ENCODE measurements at places on chromosomes 1 and 21.

GRCh38 chr1:14869187-14869586, 270.7 kb downstream of the KAZN start:
- no peak for DNase-seq

- DNase-seq: no peak
These were observed 24.2 kb upstream of the KLHDC8A start for GRCh38 chr1:205380882-205381281.

DNA sequence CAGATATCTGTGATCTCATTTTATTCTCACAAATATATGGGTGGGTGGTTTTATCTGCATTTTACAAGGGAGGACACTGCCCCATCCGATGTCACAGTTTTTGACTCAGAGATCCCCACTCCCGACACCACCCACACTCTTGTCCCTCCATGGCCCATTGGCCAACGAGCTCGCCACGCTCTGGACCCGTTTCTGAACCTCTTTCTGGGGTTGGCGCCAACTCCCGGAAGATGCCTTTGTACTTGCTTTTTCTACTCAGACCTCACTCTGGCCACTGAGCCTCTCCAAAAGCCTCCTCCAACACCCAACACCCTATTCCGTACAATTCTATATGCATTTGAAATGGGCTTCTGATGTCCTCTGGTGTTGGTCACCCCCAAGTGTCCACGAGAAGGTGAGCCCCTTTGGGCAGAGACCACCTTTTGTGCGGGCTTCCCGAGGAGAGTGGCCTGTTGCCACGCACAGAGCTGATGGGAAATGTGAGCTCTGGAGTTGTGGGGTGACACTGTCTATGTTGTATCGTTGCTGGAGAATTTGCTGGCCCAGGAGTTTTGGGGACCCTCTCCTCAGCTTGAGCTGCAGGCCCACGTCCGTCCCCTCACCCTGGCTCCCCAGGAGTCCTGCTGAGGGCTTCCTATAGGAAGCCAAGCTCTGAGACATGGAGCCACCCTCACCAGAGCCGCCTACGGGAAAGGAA, 366.9 kb upstream of the VAMP3 start:
- DNase-seq: no peak

DNA sequence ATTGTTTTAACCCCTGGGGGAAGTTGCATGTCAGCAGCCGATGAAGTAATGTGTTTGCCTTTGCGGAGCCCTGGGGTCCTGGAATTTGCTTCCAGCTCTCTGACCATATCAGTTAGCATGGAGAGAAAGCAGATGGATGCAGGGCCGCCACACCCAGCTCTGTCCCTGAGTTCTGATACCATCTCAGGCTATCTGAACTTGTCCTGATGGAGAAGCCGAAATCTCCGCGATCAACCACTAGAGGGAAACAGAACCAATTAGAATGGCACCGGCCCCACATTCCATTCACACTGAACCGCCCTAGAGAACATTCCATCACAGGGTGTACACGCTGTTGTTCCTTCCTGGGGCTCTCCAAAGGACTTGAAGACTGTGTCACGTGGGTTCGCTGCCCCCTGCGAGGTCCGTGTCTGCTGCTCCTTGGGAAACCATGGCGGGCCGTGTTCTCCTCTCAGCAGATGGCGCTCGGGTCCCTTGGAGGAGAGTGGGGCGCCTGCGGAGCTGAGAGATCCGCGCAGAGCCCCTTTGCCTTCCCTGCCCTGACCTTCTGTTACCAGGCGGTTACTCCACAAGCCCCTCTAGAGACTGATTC, 75.4 kb downstream of the ABCA4 start:
- DNase-seq: no peak

DNA sequence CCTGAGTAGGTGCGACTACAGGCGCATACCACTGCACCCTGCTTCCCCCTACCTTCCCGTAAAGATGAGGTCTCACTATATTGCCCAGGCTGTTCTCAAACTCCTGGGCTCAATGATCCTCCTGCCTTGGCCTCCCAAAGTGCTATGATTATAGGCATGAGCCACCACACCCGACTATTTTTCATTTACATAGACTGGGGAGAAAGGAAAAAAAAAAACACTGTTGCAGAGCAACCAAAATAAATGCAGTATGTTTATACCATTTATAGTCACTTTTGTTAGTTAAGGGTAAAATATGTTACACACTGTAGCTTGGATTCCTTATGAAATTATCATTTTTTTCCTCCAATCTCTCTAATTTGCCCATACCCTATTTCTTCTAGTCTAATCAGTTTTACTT, 35.2 kb upstream of the RGS8 start:
- no peak for DNase-seq

- no peak for DNase-seq
These were observed 832.3 kb downstream of the LTN1 start for GRCh38 chr21:28160378-28160777.

DNA sequence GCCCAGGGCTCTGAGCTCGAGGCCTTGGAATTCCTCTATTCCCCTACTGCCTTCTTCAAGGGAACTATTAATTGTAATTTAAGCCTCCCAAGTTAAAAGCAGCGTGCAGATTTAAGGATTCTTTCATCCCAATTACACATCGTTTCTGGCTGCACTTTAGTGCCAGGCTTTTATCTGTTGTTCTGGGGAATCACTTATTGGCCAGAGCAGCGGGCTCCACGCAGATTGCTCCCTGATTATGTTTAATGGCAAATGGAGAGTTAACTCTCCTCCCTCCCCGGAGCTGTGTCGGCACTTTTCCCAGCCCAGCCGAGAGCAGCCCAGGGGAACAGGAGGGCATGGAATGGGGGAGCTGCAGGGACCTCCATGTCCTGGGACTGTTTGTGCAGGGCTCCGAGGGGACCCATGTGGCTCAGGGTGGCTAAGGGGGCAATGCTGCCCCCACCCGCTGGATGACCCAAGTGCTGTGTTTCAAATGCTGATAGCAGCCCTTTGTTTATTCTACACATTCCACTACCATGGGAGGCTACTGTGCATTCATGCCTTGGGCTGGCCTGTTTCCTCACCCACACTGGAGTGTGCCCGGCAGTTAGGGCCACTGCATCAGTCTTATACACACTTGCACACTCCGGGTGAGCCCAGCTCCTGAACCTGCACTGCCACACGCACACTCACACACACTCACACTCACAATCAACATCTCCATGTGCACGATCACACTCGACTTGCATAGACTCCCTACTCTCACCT, 93.3 kb upstream of the POU3F1 start:
- no peak for DNase-seq

GRCh38 chr1:12488666-12489354, 129.2 kb downstream of the DHRS3 start:
- DNase-seq: no peak

- DNase-seq: no peak
These were observed 146.7 kb downstream of the KAZN start for GRCh38 chr1:14745001-14745720.

DNA sequence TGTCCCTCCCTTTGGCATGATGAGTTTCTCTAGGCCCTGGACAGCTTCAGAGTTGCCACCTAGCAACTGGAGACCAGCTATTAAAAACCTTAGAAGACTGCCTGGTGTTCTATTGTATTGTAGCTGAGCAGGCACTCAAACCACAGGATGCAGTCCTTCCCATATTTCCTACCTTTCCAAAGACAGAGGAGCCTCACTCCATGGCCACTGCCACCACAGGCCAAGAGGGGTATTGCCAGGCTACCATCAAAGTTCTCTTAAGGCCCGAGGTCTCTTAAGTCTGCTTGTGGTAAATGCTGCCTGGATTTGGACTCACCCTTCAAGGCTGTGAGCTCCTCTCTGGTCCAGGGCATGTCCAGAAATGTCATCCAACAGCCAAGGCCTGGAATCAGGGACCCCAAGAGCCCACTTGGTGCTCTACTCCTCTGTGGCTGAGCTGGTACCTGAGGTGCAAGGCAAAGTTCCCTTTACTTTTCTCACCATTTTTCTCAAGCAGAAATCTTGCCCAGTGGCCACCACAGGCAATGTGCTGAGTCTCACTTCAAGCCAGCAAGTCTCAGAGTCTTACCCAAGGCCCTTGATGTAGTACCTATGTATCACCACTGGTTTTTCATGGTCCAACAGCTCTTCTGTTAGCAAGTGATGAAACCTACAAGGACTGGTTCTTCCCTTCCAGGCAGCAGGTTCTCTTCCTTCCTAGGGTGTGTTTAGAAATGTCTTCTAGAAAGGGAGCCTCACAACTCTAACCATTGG, 269.4 kb downstream of the AMY1C start:
- no peak for DNase-seq

DNA sequence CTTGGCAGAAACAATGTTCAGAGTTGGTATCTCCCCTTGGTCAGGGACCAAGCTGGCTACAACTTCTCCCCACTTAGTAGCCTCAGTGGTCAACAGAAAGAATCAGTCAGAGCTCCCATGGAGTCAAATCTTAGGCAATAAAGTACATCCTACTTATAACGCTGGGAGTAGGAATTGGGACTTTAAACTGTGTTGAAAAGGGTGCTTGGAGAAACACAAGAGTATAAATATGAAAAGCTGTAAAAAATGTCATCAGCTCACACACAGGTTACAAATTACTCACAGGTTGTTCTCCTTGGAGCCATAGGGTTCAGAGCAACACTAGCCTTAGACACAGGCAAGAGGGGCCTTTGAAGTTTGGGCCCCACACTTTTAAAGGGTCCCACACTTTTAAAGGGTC, 67.4 kb downstream of the WLS start:
- DNase-seq: no peak

- DNase-seq: peak; percentile 5
These were observed 1.3 kb downstream of the SCYL3 start for GRCh38 chr1:169892176-169892926.

GRCh38 chr1:192945390-192946130, 113.6 kb downstream of the UCHL5 start:
- peak; percentile 29 for DNase-seq

DNA sequence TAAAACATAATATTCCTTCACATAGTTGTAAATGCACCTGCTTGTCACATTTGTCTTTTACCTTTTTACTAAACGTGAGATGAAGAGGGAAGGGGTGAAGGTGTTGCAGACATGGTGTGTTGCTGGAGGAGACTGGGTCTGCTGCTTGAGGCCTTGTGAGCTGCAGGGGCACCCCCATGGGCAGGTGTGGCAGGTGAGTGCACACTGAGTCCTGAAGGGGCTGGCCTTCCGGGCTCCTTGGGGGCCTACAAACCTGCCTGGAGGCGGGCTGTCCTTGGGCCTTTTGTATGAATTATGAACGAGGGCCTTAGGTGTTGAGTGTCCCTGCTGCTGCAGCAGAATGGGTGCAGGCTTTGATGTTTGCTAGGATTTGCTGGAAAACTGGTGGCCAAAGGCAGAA, 3.8 kb downstream of the PCNT start:
- no peak for DNase-seq

DNA sequence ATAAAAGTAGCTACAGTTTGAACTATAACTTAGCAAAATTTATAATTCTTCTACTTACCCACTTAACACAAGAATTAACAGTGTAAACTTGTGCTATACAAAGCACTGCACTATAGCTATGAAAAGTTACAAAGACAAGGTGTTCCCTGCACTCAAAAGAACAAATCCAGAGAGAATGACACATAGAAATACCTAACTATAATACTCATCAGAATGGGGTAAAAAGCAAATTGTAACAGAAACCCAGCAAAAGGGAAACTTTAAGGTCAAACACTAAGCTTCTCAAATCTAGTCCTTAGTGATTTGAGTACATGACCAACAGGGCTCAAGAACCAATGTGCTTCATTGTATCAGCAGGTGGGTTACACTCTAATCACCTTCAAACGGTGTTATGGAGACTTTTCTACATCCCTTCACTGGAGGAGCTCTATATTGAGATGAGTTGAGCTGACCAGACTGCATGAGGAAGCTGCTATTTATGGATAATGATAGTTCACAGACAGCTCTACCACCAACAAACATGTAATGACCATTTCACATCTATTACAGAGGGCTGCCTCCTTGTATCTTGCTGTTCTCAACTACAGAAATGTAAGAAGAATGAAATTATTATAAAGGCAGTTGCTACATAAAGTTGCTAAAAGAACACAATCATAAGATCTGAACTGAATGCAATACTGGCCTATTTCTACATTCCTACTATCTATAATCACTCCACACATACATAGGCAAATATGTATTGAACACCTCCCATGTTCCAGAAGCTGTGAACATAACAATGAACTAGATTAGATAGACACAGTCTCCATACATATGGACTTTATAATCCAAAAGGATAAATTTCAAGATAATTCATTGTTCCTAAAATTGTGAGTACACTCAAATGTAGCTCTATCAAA, 47.6 kb downstream of the PIK3R3 start:
- DNase-seq: no peak

GRCh38 chr1:38584448-38585355, 274.9 kb downstream of the RRAGC start:
- DNase-seq: no peak

- DNase-seq: no peak
These were observed 324.9 kb downstream of the SIPA1L2 start for GRCh38 chr1:232305050-232305449.

GRCh38 chr1:78303620-78304019, 187.2 kb upstream of the PTGFR start:
- DNase-seq: no peak

GRCh38 chr1:3695326-3696217, 43.3 kb downstream of the TP73 start:
- no peak for DNase-seq

DNA sequence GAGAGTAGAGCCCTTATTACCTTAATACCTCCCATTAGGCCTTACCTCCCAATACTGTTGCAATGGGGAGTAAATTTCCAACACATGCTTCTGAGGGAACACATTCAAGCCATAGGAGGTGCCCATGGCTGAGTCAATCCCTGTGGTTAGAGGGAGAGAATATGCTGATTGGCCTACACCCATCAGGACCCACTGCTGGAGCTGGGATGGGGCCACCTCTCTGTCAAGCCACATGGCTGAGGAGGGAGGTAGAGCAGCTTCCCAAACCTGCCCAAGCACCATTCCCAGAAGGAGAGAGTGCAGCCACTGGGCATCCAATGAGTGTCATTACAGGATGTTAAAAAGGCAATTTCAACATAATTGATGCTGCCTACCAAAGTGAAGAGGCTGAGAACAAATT, 228.1 kb downstream of the C1orf94 start:
- no peak for DNase-seq

DNA sequence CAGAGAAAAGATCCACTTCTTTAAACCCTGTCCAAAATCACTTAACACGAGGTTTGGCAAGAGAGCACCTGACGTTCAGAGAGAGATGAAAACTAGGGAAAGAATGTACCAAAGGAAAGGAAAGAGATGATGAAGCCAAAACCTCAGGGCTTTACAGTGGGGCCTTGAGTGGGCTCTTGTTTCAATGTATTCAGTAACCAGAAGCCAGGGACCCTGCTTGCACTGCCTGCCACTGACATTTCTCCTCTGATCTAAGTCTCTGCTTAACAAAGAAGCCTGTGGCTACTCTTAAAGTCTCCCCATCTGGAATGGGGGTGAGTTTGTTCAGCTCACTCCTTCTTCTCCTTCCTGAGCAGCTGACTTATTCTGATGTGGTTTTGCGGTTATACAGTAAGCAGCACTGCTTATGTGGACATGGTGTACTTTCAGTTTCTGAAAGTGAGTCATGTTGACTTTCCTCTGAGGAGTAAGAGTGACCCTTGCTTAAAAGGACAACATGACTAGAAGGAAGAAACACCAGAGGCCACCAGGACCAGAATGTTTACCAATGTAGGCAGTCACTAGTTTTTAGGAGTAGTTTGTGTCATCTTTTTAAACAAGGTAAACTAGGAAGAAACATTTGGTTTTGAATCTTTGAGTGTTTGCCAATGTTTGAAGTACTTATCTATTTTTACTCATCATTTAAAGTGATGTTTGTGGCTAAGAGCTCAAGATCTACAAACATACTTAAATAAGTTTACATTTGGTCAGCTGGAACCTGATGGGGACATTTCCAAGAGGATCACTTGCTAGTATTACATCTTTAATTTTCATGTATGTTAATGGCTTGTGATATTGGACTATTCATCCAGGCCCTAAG, 87.4 kb downstream of the FASLG start:
- DNase-seq: peak; percentile 58

- no peak for DNase-seq
These were observed 51.1 kb downstream of the ST6GALNAC3 start for GRCh38 chr1:76125473-76126219.

All from CD4-positive, alpha-beta T cell treated with Interleukin-4 for 1 hour (primary cell).